ENCODE measurements at places on chromosomes 11 and 22. TPM values are rescaled to one million over a fixed set of nuclear protein-coding genes. Genes with fewer than 3 reads are reported as not detected.

The NLRP6 gene
- not detected for total RNA-seq

The CST6 gene
- not detected for total RNA-seq

The JHY gene
- total RNA-seq: 3.5 TPM

The PANX2 gene
- 4.8 TPM for total RNA-seq

The MN1 gene
- 3.4 TPM for total RNA-seq

The POGLUT3 gene
- 10.8 TPM for total RNA-seq

The SPCS2 gene
- 233 TPM for total RNA-seq

The MAPK8IP2 gene
- 2.9 TPM for total RNA-seq

The E2F8 gene
- 6.0 TPM for total RNA-seq

The OR52N4 gene
- total RNA-seq: not detected

The CYB5R3 gene
- 108 TPM for total RNA-seq

The ANO1 gene
- total RNA-seq: 2.7 TPM

The STK33 gene
- 4.4 TPM for total RNA-seq

The OR51B5 gene
- 0.10 TPM for total RNA-seq

The PHLDB1 gene
- total RNA-seq: 7.5 TPM

The SMIM35 gene
- total RNA-seq: not detected

The LDHAL6A gene
- not detected for total RNA-seq

The MPPED2 gene
- not detected for total RNA-seq
